Urothelium cell line (cell line): ENCODE measurements at places on chromosomes 16 and 17.

- no peak for DNase-seq
These were observed 17.2 kb upstream of the RCVRN start for GRCh38 chr17:9922012-9922848.

DNA sequence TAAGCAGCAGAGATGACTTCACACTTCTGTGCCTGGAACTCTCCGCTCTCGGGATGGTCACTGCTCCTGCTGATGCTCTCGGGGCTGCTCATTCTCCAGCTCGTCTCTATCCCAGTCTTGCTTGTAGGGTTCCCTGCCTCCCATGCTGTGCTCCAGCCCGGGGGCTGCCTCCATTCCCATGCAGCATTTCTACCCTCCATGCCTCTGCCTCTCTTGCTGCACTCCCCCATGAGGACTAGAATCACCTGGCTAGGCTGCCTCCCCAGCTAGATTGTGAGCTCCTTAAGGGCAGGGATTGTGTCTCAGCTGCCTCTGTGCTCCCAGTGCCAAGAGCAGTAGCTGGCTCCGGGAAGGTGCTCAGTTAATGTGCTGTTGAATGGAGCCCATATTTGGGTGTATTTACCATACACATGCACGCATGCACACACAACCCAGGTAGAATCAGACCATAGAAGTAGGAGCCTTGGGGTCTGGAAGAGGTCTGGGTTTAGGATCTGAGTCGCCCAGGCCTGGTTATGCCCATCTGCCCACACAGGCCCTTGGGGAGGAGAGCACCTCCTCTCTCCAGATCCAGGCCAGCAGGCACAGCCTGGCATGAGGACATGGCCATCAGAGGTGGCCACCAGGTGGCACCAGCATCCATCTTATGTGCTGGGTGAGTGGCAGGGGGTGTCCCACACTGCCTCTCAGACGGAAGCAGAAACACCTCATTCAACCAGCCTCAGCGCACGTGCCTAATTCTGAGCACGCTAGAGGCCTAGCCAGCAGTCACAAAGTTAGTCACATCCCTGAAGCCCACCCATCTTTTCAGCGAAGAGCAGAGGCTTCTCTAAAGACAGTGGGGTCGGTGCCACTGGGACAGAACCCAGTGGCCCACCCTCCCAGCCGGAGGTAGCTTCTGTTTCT lies 9.3 kb downstream of the GIT1 start:
- peak; percentile 90 for DNase-seq

- DNase-seq: no peak
These were observed 8.0 kb upstream of the IL32 start for GRCh38 chr16:3057181-3058138.

- DNase-seq: no peak
These were observed 418.5 kb upstream of the CDH5 start for GRCh38 chr16:65947951-65948350.

GRCh38 chr16:24052329-24053098 lies 203.6 kb upstream of the CACNG3 start:
- no peak for DNase-seq

DNA sequence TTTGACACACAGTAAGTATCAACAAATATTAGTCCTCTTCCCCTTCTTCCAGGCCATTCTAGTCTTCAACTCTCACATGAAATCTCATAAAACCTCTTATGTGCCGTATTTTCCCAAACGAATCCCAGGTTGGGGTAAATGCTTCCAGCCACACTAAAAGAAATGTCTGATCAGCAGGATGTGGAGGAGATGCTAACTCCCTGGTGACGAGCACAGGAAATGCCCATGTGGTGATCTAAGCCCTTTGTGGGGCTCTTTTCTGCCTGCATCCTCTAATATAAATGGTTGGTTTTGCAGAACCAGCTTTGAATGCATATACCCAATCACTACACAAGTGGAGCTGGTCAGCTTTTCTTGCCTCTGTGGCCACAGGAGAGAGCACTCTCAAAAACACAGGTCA lies 498.2 kb upstream of the ERCC4 start:
- DNase-seq: peak; percentile 70

DNA sequence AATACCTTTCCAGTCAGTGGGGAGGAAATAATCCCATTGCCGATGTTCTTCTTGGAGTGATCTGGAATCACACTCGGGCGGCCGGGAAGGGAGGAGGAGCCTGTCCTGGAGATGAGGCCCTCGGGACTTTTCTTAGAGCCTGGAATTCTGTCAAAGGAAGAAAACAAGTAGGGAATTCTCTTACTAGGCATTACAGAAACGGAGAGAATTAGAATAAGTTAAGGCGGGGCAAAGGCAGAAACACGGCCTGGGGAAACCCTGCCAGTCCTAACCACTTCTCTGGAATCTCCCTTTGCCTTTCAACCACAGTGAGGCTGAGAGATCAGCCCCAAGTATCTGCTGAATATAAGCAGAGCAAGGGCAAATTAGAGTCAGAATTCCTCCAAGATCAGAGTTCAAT lies 27.8 kb downstream of the USP36 start:
- DNase-seq: no peak

- DNase-seq: peak; percentile 65
These were observed 688.8 kb upstream of the SALL1 start for GRCh38 chr16:51839727-51840462.

DNA sequence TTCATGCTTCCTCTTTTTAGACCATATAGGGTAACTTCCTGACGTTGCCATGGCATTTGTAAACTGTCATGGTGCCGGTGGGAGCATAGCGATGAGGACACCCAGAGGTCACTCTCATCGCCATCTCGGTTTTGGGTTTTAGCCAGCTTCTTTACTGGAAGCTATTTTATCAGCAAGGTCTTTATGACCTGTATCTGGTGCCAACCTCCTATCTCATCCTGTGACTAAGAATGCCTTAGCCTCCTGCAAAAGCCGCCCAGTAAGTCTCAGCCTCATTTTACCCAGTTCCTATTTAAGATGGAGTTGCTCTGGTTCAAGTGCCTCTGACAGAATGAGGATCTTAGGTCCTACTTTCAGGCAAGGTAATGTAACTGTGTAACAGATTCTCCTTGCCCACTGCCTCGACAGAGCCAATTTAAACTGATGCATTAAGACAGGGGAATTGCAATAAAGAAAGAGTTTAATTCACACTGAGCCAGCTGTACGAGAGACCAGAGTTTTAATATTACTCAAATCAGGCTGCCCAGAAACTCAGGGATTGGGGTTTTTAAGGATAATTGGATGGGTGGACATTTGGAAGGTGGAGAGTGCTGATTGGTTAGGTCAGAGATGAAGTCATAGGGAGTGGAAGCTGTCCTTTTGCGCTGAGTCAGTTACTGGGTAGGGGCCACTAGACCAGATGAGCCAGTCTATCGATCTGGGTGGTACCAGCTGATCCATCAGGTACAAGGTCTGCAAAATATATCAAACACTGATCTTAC lies 59.9 kb upstream of the ATF7IP2 start:
- no peak for DNase-seq
